Osteoblast (primary cell): ENCODE measurements at places on chromosomes 5 and 9. TPM values are rescaled to one million over a fixed set of nuclear protein-coding genes. Genes with fewer than 3 reads are reported as not detected.
A peak's percentile ranks its signal among the peaks of the same experiment; 100 is the strongest.

Gene SLC6A18
- total RNA-seq, result not detected in 2 replicates

Gene ADAMTS2
- total RNA-seq, result 144 and 203 TPM in 2 replicates

Gene OBP2B
- total RNA-seq, result not detected in 2 replicates

DNA sequence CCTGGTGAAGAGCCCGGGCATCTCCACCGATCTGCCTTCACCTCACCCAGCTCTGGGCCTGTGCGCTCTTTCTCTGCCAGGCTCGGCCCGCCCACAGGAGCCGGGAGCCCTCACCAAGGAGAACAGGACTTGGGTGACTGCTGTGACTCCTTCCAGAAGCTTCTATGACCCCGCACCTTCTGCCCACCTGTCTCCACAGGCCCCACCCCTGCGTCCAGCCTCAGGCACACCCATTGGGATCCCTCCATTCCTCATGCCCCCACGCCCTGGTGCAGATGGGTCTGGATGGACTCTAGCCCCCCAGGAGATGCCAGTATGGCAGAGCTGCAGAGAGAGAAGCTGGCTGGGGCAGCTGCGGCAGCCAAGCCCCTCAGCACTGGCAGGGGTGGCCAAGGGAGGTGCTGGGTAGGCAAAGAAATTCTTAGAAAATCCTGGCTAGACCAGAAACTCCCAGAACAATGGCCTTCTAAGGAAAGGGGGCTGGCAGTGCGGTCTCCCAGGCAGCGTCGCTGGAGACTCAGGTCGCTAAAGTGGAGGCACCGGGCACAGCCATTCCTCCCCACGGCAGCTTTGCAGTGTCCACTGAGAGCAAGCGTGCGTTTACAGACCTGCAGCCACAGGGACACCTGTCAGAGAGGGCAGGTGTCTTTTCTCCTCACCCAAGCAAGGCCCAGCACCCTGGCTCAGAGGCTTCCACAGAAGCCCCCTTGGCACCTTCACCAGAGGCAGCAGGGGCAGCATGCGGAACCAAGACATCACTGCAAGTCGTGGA lies 17.3 kb downstream of the LPCAT1 start:
- no peak for DNase-seq

- peak; percentile 35 for DNase-seq
These were observed 42.2 kb downstream of the PSD2 start for GRCh38 chr5:139837711-139838380.

DNA sequence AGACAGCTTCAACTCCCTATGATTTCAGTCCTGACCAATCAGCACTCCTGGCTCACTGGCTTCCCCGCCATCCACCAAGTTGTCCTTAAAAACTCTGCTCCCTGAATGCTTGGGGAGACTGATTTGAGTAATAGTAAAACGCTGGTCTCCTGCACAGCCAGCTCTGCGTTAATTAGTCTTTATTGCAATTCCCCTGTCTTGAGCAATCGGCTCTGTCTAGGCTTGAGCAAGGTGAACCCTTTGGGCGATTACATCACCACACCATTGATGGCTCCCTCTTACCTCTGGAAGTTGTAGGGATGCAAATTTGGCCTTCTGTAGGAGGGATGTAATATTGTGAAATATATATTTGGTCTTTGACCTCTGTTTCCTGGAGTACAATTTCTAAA lies 2.9 kb upstream of the SLC23A1 start:
- peak; percentile 77 for DNase-seq
